ENCODE measurements at places on chromosomes 16 and 17.

GRCh38 chr17:76585033-76585648, 519 bp downstream of the ST6GALNAC2 start:
- DNase-seq = no peak

- no peak for DNase-seq
Measured at GRCh38 chr17:67511012-67511411, 133.9 kb downstream of the PITPNC1 start.

GRCh38 chr16:70712359-70712758, 26.5 kb upstream of the MTSS2 start:
- DNase-seq = no peak

- DNase-seq = no peak
Measured at GRCh38 chr16:78184238-78185183, 85.1 kb downstream of the WWOX start.

- no peak for DNase-seq
Measured at GRCh38 chr17:27793168-27793905, 7.0 kb downstream of the NOS2 start.

DNA sequence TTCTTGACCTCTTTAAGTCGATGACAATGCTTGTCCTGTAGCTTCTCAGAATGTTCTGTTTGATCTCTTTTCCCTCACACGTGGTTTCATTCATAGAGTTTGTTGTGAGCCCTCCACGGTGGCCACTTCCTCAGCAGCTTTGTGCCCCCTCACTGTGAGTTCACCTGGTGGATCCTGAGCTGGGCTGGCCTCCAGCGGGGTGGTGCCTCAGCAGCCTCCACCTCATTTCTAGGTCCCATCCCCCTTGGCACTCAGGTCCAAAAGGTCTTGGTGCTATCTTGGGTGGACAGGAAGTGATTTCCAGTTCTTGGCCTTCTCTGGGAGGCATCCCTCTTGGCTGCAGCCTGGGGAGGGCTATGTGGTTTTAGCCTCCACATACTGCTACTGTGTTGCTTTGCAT, 203.2 kb upstream of the WSCD1 start:
- DNase-seq = no peak

- DNase-seq = no peak
Measured at GRCh38 chr16:73872856-73873255, 423.8 kb upstream of the PSMD7 start.

GRCh38 chr16:51045186-51045585, 105.9 kb downstream of the SALL1 start:
- DNase-seq = no peak

GRCh38 chr17:49978501-49978900, 9.5 kb downstream of the DLX4 start:
- no peak for DNase-seq

DNA sequence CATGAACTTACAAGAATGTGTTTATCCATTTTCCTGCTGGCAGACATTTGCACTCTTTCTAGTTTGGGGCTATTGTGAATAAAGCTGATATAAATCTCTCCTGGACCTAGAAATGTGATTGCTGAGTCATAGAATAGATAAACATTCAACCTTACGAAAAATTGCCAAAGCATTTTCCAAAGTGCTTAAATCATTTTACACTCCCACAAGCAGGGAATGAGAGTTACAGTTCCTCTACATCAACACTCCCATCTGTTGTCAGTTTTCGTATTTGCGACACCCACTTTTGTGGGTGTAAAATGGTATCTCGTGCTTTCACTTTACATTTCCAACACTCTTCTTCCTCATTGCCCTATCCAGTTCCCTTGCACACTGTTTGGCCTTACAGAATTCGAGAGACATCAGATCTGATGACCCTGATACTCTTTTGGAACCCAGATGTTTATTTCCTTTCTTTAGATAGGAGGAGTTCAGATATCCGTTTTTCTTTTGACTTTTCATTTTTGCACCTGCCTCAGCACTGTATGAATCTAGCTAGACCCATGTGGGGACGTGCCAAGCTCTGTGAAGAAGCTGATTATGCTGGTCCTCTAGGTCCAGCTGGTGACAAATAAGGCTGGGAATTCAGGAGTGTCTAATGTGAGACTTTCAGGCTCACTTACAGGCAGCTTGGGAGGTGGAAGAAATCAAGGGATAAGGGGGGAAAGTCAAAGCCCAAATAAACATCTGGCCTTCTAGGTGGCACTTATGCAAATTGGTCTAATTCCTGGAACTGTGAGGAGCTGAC, 14.0 kb downstream of the SOX9 start:
- no peak for DNase-seq

DNA sequence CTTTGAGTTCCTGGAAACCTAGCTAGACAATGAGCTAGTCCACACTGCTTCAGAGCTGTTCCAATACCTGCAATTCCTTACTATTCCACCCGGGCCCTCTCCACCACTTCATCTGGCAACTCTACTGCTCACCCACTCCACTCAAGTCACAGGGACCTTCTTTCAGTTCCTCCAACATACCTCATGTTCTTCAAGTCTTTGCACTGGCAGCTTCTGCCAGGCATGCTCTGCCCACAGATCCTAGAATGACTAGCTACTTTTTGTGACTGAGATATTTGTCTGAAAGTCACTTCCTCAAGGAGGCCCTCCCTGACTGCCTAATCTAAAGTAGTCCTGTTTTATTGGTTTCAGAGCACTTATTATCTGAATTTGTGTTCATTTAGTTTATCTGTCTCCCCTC, 86.4 kb downstream of the TEX14 start:
- no peak for DNase-seq

GRCh38 chr17:81427173-81428120, 32.2 kb downstream of the BAHCC1 start:
- DNase-seq = no peak

GRCh38 chr17:29155227-29155965, 24.8 kb downstream of the MYO18A start:
- DNase-seq = peak; percentile 27

- no peak for DNase-seq
Measured at GRCh38 chr16:49734331-49734730, 121.6 kb downstream of the ZNF423 start.

GRCh38 chr17:17848311-17849082, 11.7 kb upstream of the SREBF1 start:
- no peak for DNase-seq

DNA sequence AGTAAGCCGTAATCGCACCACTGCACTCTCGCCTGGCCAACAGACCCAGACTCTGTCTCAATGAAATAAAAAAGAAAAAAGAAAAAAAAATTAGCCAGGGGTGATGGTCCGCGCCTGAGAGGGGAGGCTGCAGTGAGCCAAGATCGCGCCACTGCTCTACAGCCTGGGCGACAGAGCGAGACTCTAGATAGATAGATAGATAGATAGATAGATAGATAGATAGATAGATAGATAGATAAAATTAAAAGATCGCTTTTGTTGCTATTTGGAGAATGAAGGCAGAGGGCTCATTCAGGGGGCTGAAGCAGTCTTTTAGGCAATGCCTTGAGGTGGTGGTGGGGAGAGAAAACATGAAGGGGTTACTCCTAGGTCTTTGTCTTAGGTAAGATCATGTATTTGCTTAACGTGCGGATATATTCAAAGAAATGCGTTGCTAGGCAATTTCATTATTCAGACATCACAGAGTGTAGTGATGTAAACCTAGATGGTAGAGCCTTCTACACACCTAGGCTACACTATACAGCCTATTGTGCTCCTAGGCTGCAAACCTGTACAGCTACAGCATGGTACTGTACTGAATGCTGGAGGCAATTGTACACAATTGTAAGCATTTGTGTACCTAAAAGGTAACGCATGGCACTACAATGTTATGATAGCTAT, 4.3 kb upstream of the HES7 start:
- no peak for DNase-seq

GRCh38 chr16:10681310-10682308, 13.1 kb downstream of the TEKT5 start:
- no peak for DNase-seq

- no peak for DNase-seq
Measured at GRCh38 chr16:57263541-57264351, 18.7 kb downstream of the ARL2BP start.

GRCh38 chr17:47999582-47999981, 28.7 kb downstream of the CDK5RAP3 start:
- no peak for DNase-seq

DNA sequence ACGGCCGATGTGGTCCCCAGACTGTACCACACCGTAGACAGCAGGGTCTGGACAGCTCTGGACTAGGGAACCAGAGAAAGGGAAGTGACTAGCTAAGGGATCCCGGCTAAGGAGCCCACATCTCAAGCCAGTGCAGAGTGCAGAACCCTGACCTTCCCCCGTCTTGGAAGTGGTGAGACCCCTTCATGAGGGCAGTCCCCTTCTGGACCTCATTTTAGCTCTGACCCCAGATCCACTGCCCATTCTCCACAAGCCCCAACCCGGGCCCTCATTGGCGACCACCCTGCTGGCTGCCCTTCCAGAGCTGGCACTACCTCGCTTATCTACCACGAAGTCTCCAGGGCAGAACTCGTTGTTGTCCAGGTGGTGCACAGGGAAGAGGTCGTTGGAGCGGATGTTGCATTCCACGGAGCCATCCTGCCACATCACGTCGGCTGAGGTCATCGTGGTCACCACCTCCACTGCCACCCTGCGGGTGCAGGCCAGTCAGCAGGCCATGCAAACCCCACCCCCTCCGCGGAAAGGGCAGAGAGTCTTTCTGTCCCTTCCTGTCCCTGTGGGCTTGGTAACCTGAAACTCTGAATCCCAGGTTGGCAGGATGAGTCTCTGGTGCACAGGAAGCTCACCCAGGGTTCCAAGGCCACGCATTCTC, 14.2 kb downstream of the SPHK1 start:
- no peak for DNase-seq

GRCh38 chr16:75535211-75535843, 581 bp downstream of the CHST5 start:
- no peak for DNase-seq

GRCh38 chr17:65914784-65915342, 277.1 kb downstream of the CEP112 start:
- DNase-seq = no peak

- no peak for DNase-seq
Measured at GRCh38 chr17:1965556-1966273, 59.4 kb downstream of the RTN4RL1 start.
